ELF-1 (cell line): ENCODE measurements at places on chromosomes 1 and 21.

DNA sequence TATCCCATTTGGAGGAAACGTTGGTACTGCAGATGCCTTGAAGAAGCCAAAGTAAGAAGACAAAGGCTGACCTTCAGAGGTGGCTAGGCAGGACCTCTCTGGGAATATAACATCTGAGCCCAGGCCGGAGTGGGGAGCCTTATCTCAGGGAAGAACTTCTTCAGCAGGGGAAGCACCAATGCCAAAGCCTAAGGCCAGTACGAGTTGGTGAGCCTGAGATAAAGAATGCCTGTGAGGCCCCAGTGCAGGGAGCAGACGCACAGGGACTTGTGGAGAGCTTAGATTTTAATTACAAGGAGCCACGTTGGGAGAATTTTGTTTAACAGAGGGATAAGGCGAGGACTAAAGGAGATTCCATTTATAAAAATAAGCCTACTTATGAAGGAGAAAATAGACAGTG lies 468.8 kb upstream of the RUNX1 start:
- no peak for DNase-seq

- no peak for DNase-seq
These were observed 36.2 kb downstream of the IL6R start for GRCh38 chr1:154441241-154441888.

DNA sequence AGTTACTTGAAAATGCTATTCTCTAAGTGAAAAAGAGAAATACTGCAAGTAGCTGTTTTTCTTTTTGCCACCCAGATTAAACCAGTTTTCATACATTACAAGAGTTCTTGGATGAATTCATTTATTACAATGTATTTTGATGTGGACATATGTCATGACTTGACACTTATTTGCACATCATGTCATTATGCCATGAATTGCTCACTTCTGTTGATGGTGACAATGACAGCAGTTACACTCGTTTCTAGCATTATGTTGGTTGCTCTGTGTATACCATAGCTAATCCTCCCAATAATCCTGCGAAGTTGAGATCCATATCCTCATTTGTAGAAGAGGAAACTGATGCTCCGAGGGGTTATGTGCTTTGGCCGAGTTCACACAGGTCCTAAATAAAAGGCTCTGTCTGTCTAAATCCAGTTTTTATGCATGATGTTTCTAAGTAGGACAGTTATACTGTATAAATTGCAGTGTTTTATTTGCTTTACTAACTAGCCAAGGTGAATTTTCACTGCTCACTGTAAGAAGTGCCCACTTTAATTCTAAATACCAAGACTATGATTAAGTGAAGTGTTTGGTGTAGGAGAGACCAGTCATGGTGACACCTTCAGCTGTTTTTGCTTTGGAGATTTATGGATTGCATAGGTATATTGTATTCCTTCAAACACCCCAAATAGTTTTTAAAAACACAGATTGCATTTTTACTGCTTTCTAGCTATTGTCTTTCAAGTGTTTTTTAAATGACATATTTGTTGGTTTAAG lies 56.7 kb downstream of the PRDM2 start:
- DNase-seq = no peak

GRCh38 chr1:242185731-242186130 lies 186.8 kb upstream of the MAP1LC3C start:
- DNase-seq = no peak

DNA sequence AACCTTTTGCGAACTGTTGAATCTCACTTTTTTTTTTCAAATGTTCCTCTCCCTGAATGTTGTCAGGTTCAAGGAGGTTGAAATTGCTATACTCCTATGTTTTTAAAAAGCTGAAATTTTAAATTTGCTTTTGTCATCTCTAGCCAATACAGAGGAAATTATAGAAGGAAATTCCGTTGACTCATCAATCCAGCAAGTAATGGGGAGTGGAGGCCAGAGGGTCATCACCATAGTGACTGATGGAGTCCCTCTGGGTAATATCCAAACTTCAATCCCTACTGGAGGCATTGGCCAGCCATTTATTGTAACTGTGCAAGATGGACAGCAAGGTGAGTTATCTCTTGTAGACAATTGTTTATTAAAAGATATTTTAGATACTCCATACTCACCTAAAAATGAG lies 36.3 kb downstream of the GABPB2 start:
- no peak for DNase-seq

DNA sequence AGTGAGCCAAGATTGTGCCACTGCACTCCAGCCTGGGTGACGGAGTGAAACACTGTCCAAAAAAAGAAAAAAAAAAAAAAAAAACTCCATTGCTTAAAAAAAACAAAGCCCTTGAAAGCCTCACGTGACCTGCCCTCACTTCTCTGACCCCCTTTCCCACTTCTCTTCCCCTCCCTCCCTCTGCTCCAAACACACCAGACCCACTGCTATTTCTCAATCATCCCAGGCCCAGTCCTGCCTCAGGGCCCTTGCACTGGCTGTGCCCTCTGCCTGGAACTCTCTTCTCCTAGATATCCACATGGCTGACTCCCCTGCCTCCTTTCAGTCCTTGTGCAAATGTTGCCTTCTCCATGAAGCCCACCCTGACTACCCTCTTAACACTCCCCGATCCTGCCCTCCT lies 45.4 kb upstream of the TARDBP start:
- DNase-seq = no peak
